ENCODE measurements at places on chromosomes 1 and 21.

- DNase-seq, result no peak
These were observed 1.9 kb downstream of the SLC6A9 start for GRCh38 chr1:44029260-44029910.

- DNase-seq, result no peak
These were observed 106.0 kb downstream of the UBE2U start for GRCh38 chr1:64309431-64309831.

- peak; percentile 20 for DNase-seq
These were observed 9.1 kb upstream of the AK2 start for GRCh38 chr1:33045814-33046213.

- no peak for DNase-seq
These were observed 63.9 kb upstream of the HSD17B7 start for GRCh38 chr1:162726555-162726954.

- DNase-seq, result no peak
These were observed 20.6 kb downstream of the RERE start for GRCh38 chr1:8796812-8797211.

DNA sequence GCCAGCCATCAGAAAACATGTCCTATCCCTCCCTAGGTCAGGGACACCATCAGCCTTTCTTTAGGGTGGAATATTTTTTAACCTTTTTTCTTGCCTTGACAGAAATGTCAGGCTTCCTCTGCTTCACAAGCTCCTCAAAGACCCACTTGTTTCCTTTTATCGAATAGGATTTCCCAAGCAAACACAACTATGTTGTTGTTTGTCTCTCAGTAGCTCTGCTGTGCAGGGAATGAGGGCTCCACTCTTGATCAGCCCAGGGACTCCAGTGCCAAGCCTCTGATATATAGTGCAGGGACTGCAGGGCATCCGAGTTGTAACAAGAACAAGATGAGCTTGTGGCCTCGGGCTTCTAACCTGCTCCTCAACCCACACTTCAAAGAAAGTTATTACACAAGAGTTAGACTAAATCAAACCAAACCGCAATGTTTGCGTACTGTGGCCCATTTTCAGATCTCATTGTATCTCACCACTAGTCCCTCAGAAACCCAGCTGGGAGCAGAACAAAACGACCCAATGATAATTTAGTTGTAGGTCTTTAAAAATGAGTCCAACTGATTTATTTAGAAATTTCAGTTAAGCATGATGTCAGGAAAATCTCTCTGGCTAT is 108.1 kb downstream of the ATG4C start:
- no peak for DNase-seq

DNA sequence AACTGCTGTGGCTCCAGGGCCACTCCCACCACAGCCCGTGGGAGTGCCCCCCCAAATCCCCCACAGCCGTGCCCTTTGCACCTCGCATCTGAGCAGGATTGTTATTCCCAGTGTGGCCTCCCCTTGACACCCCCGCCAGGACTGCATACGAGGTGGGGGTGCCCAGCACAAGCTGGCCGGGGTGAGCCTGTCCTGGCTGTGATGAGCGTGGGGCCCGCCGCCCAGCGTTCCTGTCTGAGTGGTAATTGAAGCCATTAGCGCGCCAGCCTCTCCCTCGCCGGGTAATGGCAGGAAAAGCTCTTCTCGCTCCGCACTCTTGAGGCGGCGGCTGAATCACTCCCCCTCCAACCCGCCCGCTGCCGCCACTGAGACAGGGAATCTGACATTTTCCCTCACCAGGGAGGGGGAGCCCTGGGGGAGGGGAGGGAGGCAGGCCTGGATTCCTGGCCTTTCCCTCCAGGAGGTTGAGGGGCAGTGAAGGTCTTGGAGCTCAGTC is 27.7 kb downstream of the PTPRF start:
- DNase-seq, result no peak

DNA sequence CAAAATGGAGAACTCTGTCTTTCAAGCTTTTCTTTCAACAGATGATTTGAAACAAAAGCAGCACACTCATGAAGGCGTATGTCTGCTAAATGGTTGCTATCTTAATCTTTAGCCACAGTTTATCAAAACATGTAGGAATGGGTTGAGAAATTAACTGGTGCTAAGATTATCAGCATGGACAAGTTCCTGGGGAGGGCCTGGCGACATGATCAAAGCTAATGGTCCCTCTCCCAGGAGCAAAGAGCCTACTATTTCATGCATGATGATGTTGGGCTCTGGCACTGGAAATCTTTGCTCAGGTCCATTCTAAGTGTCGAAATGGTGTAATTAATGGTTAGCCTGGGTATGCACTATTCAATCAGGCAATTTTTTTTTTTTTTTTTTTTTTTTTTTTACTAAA is 91.7 kb downstream of the SLC45A1 start:
- no peak for DNase-seq

GRCh38 chr1:51002516-51002915 is 32.5 kb downstream of the CDKN2C start:
- no peak for DNase-seq

GRCh38 chr1:12173631-12174121 is 6.9 kb downstream of the TNFRSF1B start:
- DNase-seq, result peak; percentile 90
